NCI-H187 (cell line): ENCODE measurements at places on chromosomes 7 and 10.

DNA sequence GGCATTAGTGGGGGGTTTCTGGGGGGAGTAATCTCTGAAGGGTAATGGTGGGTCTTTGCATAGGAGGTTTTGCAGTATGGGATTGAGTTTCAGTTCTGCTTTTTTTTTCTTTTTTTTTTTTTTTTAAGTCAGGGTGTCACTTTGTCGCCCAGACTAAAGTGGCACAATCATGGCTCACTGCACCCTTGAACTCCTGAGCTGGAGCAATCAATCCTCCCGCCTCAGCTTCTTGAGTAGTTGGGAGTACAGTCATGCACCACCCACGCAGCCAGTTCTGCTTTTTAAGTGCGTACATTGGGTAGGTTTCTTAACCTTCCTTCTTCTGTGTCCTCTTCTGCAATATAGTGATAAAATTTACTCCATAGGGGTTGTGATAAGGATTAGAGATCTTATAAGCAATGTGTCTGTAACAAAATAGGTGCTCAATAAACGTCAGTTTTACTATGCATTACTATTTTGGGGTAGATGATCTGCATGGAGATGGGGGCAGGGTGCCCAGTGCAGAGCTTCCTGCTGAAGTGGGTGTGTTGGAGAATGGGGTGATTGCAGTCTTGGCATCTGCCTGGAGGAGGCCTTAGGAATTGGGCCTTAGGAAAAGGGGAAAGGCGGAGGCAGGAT is 9.6 kb downstream of the KAZALD1 start:
- DNase-seq, result no peak

DNA sequence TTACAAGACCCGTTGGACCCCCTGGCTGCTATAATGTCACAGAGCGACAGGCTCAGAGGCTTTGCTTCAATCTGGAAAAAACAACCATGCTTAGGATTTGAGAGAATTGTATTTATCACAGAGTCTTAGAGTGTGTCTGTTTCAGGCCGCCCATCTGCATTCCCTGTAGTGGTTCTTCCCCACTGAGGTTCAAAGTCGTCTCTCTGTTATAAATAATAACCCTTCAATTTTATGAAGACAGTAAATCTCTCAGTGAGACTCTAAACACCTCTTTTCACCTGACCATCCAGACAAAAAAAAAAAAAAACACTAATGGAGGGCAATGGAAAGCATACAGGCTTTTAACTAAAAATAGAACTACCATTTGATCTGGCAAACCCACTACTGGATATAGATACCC is 565.4 kb upstream of the AUTS2 start:
- DNase-seq, result peak; percentile 64

DNA sequence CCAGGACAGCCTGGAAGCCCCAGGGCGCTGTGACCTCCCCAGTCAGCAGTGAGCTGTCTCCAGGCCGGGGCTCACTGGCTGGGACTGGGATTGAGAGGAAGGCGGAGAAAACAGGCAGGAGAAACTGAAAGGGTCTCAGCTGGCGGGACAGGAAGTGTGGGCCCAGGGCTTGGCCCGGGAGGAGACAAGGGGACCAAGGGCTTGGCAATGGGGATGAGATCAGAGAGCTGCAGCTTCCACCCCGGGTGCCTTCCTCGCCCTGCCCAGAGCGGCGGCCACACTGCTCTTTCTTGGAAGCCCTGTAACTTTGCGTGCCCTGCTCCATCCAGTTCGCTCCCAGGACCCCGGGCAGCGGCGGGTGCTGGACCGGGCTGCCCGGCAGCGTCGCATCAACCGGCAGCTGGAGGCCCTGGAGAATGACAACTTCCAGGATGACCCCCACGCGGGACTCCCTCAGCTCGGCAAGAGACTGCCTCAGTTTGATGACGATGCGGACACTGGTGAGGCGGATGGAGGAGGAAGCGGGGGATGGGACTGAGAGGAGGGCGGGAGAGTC is 4.4 kb downstream of the ZNHIT1 start:
- no peak for DNase-seq

GRCh38 chr10:95315509-95315908 is 24.7 kb upstream of the PDLIM1 start:
- DNase-seq, result no peak

DNA sequence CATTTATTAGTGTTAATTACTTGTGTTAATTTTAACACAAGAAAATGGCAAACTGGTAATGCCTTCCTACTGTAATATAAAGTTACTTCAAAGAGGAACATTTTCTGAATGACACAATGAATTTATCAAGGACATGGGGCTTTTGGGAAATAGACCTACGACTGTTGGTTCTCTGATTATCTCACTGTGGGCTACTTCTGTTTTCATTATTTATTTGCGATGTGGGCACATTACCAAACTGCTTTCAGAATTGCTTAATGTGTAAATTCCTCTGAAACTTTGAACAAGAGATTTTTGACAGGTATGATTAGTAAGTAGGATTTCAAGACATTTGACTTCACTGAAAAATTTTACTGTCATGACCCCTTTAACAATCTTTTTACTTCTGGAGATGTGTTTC is 535.6 kb downstream of the CNTNAP2 start:
- DNase-seq, result no peak

DNA sequence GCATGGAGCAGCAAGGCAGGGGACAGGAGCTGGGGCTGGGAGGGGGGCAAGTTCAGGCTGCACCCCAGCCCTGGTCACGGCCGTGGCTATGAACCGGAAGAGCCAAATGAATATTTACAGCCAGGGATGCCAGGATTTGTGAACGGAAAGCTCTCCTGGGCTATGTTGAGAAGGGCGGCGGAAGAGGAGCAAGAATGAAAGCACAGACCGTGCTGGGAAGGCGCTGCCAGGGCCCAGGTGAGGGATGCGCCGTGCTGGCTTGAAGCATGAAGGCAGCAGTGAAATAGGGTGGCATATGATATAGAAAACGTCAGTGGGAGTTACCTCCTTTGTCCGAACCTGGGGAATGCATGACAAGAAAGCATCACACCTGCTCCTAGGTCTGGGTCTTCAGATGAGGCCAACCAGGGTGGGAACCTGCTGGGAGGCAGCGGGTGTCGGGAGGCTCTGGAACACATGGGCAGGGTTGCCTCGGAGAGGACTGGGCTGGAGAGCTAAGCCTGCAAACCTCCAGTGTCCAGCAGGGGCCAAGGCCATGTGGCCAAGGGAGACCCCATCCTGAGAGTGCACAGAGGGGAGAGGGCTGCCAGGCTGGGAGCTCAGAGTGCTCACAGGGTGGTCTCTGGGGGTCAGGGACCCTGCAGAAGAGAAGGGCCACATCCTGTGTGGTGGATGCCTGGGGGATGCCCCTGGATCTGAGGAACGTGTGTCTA is 120.6 kb upstream of the TCERG1L start:
- DNase-seq, result no peak

DNA sequence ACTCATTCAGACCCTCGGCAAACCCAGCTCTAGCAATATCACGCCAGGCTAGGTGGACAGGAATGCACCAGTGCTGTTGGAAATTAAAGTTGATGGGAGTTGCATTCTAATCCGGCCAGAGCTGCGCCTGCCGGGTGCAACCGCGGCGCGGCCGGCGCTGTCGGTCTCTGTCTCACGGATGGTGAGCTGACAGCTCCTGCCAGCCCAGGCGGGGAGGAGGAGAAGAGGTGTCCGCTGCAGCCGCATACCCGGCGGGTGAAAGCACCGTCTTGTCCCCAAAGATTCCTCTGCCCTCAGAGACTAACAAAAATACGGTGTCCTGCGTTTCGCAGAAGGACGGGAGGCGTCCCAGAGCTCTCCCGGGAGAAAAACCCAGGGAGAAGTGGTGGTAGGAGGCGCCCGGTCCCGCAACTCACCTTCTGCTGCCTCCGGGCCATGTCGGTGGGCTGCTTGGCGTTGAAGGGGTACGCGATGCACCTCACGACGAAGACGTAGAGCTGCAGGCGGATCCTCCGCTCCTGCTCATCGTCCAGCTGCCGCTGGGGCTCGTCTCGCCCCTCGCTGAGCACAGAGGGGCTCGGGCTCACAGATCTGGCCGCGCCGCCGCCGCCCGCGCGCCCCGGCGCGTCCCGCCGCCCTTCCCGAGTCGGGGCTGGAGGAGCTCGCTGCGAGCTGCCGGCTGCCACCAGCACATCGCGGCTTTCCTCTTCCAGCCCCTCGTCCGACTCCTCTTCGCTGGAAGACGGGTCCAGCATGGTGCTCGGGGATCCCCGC is 490 bp downstream of the CADPS2 start:
- DNase-seq, result peak; percentile 65

DNA sequence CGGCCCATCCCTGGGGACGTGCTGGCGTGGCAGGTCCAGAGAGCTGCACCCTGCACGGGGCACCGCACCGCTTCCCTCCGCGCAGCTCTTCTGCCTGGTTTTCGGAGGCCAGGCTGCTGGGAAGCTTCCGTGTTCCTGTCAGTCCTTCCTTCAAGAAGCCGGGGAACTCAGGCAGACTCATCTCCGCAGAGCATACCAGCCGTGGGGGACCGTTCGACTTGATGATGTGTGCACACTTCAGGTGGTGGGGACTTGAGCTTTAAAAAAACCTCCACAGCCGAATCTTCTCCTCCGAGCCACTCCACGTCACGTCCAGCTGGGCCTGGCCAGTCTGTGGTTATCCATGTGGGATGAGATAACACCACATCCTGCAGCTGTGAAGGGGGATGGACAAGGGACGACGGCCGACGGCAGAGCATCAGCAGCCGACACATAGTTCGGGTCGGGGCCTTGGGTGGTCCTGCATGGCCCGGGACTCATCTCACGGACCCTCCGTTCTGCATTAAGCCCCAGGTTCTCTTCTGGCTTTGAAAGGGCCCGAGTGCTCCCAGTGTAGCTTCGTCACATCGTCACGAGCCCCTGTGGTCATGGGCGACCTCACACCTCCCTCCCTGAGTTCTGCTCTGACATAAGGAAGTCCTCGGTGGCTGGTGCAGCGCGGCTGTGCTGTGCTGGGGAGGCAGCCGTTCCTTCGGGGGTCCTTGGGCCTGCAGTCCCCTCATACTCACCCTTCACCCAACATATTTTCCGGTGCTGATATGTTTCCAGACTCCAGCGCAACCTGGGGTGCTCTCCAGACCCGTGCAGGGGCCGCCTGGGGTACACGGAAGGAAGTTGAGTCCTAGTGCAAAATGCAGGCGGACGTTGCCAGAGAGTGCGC is 4.5 kb upstream of the BHLHA15 start:
- no peak for DNase-seq

GRCh38 chr7:16667355-16667754 is 21.4 kb downstream of the BZW2 start:
- DNase-seq, result no peak

DNA sequence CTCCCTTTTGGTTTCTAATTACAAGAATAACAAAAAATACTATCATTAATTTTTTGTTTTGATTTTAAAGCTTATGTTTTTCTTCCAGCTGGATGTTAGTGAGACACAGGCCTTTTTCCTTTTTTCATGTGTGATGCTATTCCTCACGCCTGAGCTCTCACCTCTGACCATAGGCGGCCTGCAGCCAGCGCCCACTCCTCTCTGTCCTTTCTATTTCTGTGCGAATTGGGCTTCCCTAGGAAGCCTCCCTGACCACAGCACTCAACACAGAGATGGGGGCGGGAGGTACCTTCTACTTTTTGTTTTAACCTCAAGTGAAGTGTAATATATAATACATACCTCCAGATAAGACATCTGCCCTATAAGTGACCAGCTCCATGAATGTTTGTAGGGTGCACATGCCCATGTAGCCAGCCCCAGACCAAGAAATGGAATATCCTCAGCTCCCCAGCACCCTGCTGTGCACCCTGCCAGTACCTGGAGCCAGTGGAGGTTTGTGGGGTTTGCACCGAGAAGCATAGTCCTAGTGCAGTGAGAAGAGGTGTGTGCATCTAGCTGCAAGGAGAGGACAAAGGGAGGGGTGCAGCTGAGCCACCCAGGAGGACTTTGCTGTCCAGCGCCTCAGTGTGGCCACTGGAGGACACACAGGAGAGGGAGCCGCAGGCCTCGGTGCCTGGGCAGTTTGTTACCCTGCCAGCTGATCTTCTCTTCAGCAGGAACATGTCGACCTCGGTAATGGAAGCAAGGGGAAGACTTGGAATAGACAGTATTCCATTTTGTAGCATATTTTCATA is 38.5 kb downstream of the BNIP3 start:
- no peak for DNase-seq

DNA sequence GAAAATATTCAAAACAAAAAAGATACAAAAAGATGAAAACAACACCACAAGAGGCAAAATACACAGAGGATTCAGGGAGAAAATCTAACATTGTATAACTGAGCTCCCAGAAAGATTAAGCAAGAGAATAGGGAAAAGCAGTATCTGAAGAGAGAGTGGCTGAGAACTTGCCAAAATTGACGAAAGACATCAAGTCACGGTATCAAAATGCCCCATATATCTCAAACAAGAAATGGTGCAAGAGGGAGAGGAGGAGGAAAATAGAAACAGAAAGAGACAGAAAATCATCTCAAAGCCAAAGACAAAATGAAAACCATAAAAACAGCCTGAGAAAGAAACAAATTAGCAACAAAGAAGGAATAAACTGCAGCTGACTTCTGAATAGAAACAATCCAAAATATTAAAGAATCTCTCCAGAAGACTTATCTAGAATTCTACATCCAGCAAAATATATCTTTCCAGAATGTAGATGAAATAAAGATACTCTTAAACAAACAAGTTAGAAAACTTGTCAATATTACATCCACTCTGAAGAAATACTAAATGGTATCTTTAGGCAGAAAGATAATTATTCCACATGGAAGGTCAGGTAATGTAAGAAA is 5.5 kb downstream of the USP6NL start:
- DNase-seq, result no peak

DNA sequence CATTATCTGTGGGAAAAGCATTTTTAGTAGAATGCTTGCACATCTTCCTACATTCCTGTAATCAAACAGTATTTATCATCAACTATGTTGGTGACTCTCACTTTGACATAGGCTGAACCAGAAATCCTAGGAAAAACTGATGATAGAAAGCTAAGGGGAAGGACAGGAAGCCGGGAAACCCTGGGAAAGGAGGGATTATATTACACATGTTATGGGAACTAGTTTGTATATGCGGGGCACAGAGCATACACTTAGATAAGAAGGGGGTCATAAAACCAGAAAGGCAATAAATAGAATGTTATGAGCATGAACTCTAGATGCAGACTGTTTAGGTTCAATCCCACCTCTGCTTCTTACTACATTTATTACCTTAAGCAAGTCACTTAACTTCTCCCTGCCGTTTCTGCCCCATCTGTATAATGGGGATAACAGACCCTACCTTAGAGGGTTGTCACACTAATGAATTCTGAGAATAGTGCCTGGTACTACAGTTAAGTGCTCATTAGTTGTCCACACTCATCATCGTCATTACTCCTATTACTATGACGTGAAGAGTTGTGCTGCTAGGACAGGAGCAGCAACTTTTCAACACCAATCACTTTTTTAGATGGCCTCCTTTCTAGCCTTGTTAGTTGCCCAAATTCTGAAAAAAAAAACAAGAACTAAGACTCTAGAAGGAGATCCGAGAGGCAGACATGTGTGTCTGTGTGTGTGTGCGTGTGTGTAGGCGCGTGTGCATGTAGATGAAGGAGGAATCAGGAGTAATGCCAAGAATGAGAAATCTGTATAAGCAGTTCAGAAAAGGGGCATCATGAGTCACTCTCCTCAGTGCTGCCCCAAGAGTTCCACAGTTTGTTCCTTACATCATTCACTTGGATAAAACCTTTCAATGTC is 52.2 kb downstream of the KMT2C start:
- no peak for DNase-seq

GRCh38 chr10:101602761-101603398 is 14.8 kb downstream of the DPCD start:
- DNase-seq, result no peak
